Endothelial cell of coronary artery (primary cell): ENCODE measurements at places on chromosomes 7 and 10. TPM values are rescaled to one million over a fixed set of nuclear protein-coding genes. Genes with fewer than 3 reads are reported as not detected.

The KRIT1 gene
- 27.6 and 37.2 TPM in 2 replicates for total RNA-seq

The CYP2W1 gene
- total RNA-seq = not detected in 2 replicates

The CPA2 gene
- total RNA-seq = not detected in 2 replicates

The GFRA1 gene
- 3.7 TPM in 1 of 2 replicates, not detected in the other for total RNA-seq

The SCIN gene
- total RNA-seq = 0.09 TPM in 1 of 2 replicates, not detected in the other

The ACHE gene
- total RNA-seq = 0.18 and 0.28 TPM in 2 replicates

The BMPER gene
- 0.45 and 8.8 TPM in 2 replicates for total RNA-seq

The OR13A1 gene
- total RNA-seq = not detected in 2 replicates

The STEAP1 gene
- total RNA-seq = 8.5 and 10.8 TPM in 2 replicates

The RBP3 gene
- not detected in 2 replicates for total RNA-seq

The ACBD5 gene
- total RNA-seq = 18.7 and 19.2 TPM in 2 replicates

The CDC14C gene
- not detected in 2 replicates for total RNA-seq

The UNC5B gene
- total RNA-seq = 16.5 and 23.7 TPM in 2 replicates

The TACR2 gene
- total RNA-seq = 0.09 TPM in 2 replicates

The SDK1 gene
- 0.81 and 1.5 TPM in 2 replicates for total RNA-seq

The PTN gene
- total RNA-seq = 0.27 and 0.56 TPM in 2 replicates

The HMX3 gene
- not detected in 2 replicates for total RNA-seq

The CTAGE4 gene
- 0.18 and 0.56 TPM in 2 replicates for total RNA-seq

The UBE3C gene
- 83.9 and 95.1 TPM in 2 replicates for total RNA-seq

The AQP1 gene
- total RNA-seq = 14.2 TPM in 2 replicates

The MYH16 gene
- total RNA-seq = 0.38 and 0.72 TPM in 2 replicates

The COBL gene
- under 0.01 TPM in 1 of 2 replicates, not detected in the other for total RNA-seq

The ACTL6B gene
- not detected in 2 replicates for total RNA-seq

The CYP3A5 gene
- not detected in 2 replicates for total RNA-seq

The COMMD3 gene
- 52.6 and 54.8 TPM in 2 replicates for total RNA-seq

The TLX1 gene
- 0.18 TPM in 1 of 2 replicates, not detected in the other for total RNA-seq

The VWDE gene
- 0.19 and 0.63 TPM in 2 replicates for total RNA-seq

The WNT2 gene
- total RNA-seq = 0.19 TPM in 1 of 2 replicates, not detected in the other
